Ureter (tissue), 1 donor: ENCODE measurements at places on chromosomes 6 and 20.

GRCh38 chr20:40961686-40962640 is 66.7 kb upstream of the TOP1 start:
- peak; percentile 34 for DNase-seq

DNA sequence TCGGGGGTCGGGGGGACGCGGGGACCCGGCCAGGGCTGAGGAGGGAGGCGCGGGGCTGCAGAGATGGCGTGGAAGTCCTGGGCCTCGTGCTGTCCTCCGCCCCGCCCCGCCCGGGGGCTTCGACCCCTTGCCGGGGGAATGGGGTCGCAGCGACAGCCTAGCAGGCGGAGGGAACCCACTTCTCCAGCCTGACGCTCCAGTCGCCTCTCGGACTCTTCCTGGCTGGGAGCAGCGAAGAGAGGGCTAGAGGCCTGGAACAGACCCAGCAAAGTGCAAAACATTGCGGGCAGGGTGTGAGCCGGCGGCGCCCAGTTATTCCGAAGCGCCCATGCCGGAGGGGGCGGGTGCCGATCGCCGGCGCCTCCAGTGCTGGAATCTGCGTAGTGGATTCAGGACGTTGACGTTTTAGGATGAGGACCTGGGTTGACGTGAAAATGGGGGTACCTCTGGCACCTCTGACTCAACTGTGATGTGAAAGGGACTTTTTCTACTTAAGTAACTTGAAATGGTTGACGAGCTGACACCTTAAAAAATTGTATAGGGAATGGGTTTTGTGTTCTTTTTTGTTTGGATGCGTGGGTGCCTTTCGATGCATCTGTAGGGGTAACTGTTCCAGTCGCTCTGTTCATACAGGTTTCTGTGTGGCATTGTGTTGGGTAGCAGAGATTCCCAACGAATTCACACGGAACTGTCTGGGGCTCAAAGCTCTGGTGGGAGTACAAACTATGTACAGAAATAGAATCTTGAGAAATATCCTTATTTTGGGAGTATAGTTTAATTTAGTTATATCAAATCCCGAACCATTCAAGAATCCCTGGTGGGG is 1.4 kb downstream of the SLC35F1 start:
- DNase-seq = no peak

GRCh38 chr6:150006961-150007464 is 18.3 kb downstream of the RAET1L start:
- no peak for DNase-seq

- DNase-seq = no peak
Observed at GRCh38 chr6:151242420-151242861, 2.7 kb downstream of the AKAP12 start.

GRCh38 chr6:168016721-168017525 is 19.5 kb downstream of the KIF25 start:
- peak; percentile 52 for DNase-seq

DNA sequence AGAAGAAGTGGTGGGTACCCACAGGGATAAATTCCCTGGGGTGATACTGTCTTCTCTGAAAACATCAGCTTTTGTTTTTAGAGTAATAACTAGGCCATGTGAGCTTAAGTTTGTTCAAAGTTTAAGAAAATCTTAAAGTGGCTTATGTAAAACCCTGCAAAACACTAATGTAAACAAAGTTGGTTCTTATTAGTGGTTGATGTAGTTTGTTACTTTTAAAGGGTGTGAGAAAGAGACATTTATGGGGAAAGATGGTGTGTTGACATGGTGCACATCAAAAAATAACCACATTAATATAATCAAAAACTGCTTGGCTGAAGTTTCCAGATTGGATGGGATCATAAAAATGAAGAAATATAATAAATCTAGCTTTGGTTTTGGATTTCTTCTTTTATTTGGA is 119.9 kb downstream of the LAMP5 start:
- no peak for DNase-seq

DNA sequence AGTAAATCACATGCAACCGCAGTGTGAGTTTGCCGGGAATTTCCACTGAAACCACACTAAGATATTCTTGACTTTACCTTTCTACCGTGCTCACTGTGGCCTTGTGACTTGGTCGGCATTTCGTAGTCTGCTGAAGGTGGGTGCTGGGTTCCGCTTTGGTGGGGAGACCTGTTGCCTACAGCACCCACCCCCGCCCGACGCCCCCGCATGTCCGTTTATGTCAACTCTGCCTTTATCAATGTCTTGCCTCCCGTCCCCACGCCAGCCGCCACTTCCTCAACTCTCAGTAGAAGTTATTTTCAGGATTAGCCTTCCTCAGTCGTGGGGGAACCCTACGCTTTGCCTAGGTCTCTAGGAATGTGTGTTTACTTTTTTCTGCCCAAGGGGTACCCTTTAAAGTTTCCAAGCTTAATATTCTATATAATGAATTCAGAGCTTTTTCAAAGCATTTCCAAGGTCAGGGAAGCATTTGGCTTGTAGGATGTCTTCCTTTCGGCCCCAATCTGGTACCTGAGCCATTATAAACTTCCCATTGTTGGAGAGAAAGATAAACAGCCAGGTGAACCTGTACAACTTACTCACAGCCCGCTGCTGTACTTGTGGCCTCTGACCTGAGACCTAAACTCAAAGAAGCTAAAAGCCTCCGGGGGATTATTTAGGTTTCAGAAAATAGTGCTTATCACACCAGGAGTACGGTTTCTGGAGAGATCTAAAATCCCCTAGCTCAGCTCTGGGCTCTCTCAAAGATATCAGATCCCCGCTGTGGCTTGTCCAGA is 54.2 kb downstream of the TBC1D7 start:
- DNase-seq = no peak

GRCh38 chr6:34457742-34458735 is 7.8 kb upstream of the PACSIN1 start:
- DNase-seq = no peak

GRCh38 chr20:2293971-2294370 is 1.8 kb upstream of the TGM3 start:
- no peak for DNase-seq

- no peak for DNase-seq
Observed at GRCh38 chr20:10177326-10177725, 41.3 kb upstream of the SNAP25 start.

GRCh38 chr6:72424476-72424875 is 197.4 kb upstream of the KCNQ5 start:
- no peak for DNase-seq

DNA sequence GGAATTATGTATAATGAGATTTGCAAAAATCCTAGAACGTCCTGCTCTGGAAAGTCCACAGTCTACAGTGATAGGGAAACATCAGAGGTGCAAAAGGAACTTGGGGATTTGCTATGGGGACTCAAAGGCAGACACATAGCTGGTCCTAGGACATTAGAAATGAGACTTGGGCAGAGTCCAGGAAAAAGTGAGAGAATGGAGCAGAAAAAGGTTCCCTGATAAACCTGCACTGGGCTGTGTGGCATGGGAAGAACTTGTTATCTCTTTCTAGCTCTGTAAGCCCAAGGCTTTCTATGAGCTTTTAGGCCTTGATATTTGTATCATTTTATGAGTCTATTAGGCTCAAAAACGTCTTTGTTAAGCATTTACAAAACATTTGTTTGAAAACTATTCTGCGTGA is 15.2 kb downstream of the PRND start:
- no peak for DNase-seq

GRCh38 chr6:7848229-7848628 is 62.4 kb downstream of the TXNDC5 start:
- no peak for DNase-seq

GRCh38 chr20:4684837-4685413 is 36.8 kb upstream of the PRND start:
- no peak for DNase-seq

- DNase-seq = no peak
Observed at GRCh38 chr6:34684364-34684763, 12.2 kb downstream of the ILRUN start.

GRCh38 chr20:40451552-40451951 is 237.5 kb downstream of the MAFB start:
- DNase-seq = no peak

GRCh38 chr20:46350986-46351267 is 42.6 kb upstream of the CDH22 start:
- DNase-seq = no peak

DNA sequence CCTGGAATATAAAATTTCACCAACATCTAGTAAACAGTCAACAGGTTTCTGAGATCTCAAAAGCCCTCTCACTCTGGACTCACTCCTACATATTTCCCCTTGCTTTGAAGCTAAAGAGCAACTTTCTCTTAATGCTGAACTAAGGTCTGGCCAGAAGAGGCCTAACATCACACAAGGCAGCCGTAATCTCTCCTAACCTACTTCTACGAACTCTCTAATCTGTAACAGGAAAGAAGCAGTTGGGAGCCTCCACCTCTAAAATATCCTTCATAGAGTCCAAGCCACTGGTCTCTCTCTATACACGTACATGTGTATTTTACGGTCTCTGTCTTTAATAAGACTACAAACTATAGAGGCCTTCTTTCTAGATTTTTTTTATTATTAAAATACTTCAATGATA is 72.0 kb downstream of the REV3L start:
- DNase-seq = no peak

GRCh38 chr20:53708129-53708968 is 114.7 kb upstream of the ZNF217 start:
- no peak for DNase-seq

DNA sequence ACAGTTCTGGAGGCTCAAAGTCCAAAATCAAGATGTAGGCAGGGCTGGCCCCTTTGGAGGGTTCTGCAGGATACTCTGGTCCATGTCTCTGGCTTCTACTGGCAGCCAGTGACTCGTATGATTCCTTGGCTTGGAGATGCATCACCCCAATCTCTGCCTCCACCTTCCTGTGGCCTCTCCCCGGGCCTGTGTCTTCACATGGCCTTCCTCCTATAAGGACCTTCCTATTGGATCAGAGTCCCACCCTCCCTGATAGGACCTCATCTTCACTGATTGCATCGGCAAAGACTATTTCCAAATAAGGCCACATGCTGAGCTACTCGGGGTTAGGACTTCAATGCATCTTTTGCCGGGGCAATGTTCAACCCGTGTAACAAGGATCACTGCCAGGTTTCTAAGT is 509.0 kb downstream of the CD83 start:
- DNase-seq = no peak

- no peak for DNase-seq
Observed at GRCh38 chr6:45376310-45377042, 1.3 kb downstream of the SUPT3H start.

DNA sequence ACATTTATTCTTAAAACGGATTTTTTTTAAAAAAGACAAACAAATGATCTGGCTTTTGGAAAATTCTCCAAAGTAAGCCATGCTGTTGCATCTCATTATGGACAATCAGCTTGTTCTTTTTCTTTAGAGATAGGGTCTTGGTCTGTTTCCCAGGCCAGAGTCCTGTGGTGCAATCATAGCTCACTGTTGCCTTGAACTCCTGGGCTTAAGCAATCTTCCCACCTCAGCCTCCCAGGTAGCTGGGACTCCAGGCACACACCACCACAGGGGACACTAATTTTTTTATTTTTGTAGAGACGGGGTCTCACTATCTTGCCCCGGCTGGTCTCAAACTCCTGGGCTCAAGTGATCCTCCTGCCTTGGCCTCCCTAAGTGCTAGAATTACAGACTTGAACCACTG is 45.9 kb upstream of the TGM3 start:
- no peak for DNase-seq

DNA sequence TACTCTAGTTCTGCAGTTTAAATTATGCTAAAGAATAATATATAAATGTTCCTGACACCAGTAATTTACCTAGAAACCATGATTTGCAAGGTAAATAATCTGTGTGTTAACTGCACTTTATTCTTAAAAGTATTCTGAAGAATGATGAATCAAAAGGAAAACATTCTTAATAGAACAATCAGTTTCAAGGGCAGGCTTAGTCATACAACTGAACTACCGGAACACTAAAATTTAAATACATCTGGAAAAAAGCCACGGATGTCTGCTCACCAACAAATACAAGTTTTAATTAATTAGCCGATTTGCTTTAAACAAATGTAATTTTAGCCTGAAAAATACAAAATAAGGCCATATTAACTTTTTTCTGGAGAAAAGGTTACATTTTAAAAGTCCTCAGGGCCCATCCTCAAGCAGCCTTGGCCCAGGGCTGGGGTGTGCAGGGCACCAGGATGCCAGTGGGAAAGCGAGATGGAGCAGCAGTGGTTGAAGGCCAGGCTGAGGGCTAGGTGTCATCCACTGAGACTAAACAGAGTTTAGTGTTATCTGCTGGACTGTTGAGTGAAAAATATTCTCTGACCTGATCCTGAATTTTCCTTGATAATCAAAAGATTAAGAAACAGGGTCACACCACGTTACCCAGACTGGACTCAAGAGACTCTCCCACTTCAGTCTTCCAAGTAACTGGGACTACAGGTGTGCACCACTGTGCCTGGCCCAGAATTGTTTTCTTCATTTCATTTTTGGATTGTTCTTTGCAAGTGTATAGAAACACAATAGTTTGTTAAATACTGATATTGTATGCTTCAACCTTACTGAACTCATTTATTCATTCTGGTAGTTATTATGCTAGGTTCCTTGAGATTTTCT is 88.2 kb upstream of the DST start:
- DNase-seq = no peak

DNA sequence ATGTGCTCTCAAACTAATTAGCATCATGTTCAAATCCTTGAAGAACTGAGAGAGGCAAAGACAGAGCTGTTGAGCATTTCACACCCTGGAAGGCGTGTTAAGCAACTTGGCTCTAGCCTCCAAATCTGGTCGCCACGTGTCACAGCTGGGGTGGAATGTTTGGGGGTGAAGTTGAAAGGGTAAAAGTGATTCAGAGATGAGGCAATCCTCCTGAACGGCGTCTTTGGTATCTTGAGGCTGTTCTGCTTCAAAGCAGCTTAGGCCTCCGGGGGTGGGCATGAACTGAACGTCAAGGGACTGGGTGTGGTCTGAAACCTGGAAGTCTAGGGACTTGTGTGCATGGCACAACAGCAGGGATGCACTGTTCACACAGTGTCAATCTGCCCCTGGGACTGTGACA is 62.3 kb downstream of the TRAM2 start:
- DNase-seq = no peak

DNA sequence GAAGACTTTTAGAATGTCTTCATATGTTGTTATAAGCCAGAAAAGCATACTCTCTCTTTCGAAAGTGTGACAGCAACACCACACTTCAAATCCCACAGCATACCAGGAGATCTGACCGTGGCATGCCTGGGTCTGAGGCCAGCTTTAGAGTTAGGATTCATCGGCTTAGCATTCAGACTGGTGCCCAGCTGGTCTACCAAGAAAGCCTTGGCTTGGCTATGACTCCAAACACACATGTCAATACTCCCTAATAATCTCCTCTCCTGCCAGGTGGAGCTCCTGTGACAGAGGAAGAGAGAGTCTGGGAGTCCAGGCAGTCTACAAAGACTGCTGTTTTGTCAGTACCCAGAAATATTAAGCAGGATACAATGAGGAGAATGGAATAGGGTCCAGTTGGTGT is 77.1 kb upstream of the MAN1A1 start:
- no peak for DNase-seq

DNA sequence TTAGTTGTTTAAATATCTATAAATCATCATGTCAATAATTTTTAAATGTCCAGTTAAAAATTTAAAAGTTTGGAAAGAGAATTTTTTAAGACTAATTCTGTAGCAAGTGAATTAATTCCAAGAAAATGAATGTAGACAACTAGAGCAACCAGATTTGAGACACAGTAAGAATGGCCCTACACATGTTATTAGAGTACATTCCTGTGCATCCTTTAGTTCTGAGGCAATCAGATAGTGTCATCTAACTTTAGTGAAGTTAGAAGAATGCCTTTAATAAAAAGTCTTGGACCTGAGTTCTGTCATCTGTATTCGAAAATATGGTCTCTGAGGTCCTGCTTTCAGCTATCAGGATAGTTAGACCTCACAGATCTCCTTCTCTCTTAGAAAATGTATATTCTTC is 63.7 kb downstream of the HIVEP2 start:
- DNase-seq = no peak

- DNase-seq = no peak
Observed at GRCh38 chr6:146876271-146877151, 277.7 kb downstream of the ADGB start.
